ENCODE measurements at places on chromosomes 2 and 18. TPM values are rescaled to one million over a fixed set of nuclear protein-coding genes. Genes with fewer than 3 reads are reported as not detected.

RFTN2 gene
- 0.47 TPM for total RNA-seq

B3GNT7 gene
- total RNA-seq = 15.4 TPM

DNA sequence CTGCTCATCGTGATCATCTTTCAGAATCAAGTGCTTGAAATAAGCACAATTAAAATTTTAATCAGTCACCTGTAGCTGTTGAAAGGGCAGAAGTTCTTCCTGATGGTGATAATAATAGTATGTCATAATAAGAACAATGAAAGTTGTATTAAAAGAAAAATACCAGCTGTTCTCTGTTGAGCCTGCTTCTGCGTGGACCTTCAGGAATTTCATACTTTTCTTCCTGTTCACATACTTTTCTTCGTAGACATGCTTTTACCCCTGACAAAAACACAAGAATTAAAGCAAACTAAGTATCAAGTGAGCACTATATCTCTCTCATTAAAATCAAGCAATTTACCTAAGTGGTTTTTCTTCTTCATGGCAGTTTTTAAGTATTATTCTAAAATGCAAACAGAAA, 79.2 kb downstream of the BARD1 start:
- H3K27me3 ChIP-seq = no peaks in the 10 kb centered on the region
- H3K4me3 ChIP-seq = no peak overlapping the region
- H3K4me1 ChIP-seq = no peaks in the 10 kb centered on the region
- H3K27ac ChIP-seq = no peak overlapping the region
- no peak for DNase-seq

DNA sequence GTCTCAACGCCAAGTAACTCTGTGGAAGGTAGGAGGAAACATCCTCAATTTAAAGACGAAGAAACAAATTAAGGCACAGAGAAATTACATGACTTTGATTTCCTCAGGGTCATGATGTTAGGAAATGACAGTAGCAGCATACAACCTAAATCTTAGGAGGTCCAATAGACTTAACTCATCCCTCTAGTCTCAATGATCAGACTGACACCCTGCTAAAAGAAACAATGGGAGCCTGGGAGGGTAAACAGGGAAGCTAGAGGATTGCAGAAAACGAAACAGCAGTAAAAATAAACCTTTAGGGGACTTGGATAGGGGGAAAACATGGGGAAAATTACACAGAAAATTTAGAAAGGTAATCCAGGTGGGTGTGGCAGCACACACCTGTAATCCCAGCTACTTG, 56.0 kb downstream of the ROCK2 start:
- no peak for DNase-seq
- peaks cover 35% of the 10 kb centered on the region for H3K36me3 ChIP-seq
- H3K4me3 ChIP-seq = peak overlapping the region; percentile 56
- H3K27ac ChIP-seq = no peak overlapping the region
- no peaks in the 10 kb centered on the region for H3K27me3 ChIP-seq

DNA sequence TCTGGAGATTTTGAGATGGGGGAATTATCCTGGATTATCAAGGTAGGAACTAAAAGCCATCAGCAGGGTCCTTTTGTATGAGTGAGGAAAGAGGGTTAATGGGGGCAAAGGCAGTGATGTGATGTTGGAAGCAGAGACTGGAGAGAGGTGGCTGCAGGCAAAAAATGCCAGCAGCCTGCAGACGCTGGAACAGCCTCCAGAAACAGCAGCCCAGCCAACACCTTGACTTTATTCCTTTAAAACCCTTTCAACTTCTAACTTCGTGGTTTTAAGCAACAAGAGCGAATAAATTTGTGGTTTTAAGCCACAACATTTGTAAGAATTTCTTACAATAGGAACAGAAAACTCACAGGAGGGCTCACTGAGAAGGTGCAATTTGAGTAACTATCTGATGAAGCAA, 523.1 kb upstream of the HS6ST1 start:
- H3K27me3 ChIP-seq = no peaks in the 10 kb centered on the region
- no peak overlapping the region for H3K27ac ChIP-seq
- H3K4me1 ChIP-seq = no peaks in the 10 kb centered on the region
- no peak for DNase-seq
- no peaks in the 10 kb centered on the region for H3K36me3 ChIP-seq
- H3K4me3 ChIP-seq = no peak overlapping the region

DNA sequence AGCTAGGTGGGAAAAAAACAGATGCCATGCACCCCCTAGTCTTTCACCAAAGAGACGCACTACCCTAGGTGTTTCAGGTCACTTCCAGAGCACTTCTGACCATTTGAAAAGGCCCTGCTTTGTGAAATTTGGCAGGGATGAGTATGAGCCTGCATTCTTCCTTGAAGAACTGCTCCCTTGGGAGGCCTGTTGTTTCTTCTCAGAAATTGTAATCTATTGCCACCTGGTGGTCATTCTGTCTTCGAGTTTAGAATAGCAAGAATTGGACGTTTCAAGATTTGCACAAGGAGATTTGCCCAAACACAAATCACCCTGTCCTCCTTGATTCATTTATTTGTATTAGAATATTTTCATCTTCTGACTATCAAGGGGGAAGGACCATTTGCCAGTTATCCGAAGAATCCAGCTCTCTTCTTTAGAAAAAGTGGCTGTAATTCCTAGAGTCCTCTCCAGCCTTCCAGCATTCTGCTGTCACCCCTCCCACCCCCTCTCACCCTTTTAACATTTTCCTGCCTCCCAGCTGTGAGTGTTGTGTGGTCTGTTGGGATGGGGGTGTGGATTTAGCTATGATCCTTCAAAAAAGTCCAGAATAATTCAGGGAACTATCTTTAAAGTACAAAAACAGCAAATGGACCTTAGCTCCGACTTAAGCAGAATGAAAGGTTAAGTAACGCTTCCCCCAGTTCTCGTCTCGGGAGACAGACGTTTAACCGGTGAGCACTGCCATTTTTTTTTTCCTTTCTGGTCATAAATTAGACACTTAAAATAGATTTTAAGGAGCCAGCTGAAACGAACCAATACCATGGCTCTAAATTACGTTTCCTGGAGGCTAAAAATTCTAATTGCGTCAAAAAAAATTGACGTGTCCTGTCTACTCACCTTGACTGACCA, 3.7 kb upstream of the GAD1 start:
- peak overlapping the region; percentile 78 for H3K4me3 ChIP-seq
- no peak overlapping the region for H3K27ac ChIP-seq
- H3K27me3 ChIP-seq = peaks cover 35% of the 10 kb centered on the region
- H3K36me3 ChIP-seq = no peaks in the 10 kb centered on the region
- H3K4me1 ChIP-seq = peaks cover 4% of the 10 kb centered on the region

- H3K4me3 ChIP-seq = no peak overlapping the region
- no peaks in the 10 kb centered on the region for H3K4me1 ChIP-seq
- H3K27me3 ChIP-seq = no peaks in the 10 kb centered on the region
- no peak overlapping the region for H3K27ac ChIP-seq
- no peak for DNase-seq
- H3K36me3 ChIP-seq = no peaks in the 10 kb centered on the region
Measured at GRCh38 chr2:67526283-67526682, 129.2 kb downstream of the ETAA1 start.

- H3K4me1 ChIP-seq = no peaks in the 10 kb centered on the region
- DNase-seq = no peak
- no peaks in the 10 kb centered on the region for H3K36me3 ChIP-seq
- H3K4me3 ChIP-seq = no peak overlapping the region
- H3K27ac ChIP-seq = no peak overlapping the region
Measured at GRCh38 chr2:3885629-3886628, 182.6 kb downstream of the DCDC2C start.

Measured in endodermal cell (in vitro differentiated cells).